ENCODE measurements at places on chromosomes 2 and 18. TPM values are rescaled to one million over a fixed set of nuclear protein-coding genes. Genes with fewer than 3 reads are reported as not detected.
A peak's percentile ranks its signal among the peaks of the same experiment; 100 is the strongest.

- peak; percentile 40 for DNase-seq
- no peaks in the 10 kb centered on the region for H3K36me3 ChIP-seq
- H3K4me3 ChIP-seq = no peak overlapping the region
- no peaks in the 10 kb centered on the region for H3K4me1 ChIP-seq
These were observed 11.9 kb downstream of the KCNG2 start for GRCh38 chr18:79809482-79810192.

DNA sequence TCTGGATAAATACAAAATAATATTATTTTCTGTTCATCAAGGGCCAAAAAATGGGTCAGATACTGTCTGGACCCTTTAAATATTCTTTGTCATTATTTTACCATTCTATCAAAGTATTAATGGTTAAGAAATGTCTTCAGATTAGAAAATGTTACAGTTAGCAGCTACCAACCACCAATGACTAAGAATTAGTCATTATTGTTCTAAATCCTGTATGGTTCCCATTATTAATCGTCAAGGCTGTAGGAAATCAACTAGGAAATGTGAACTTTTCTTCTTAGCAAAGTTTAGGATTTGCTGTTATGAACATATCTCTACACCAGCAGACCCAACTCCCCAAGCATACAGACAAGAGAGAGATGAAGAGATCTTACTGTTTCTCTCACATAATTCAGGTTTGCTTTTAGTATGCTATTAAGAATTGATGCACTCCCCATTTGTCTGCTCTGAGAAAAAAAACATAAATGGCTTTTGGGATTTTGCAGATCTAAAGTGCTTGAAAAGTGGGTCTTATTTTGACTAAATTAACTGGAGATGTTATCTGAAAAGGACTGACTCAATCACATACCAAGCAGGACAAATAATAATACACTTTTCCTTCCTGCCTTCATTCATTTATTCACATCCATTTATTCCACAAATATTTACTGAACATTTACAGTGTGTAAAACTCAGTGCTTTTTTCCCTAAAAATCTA is 147.7 kb downstream of the PPP1R1C start:
- H3K36me3 ChIP-seq = no peaks in the 10 kb centered on the region
- no peaks in the 10 kb centered on the region for H3K27me3 ChIP-seq
- no peak overlapping the region for H3K4me3 ChIP-seq

CHPF gene
- total RNA-seq = 45.3 TPM

CIB4 gene
- not detected for total RNA-seq

- H3K36me3 ChIP-seq = no peaks in the 10 kb centered on the region
- H3K27ac ChIP-seq = no peak overlapping the region
- no peak for DNase-seq
- no peak overlapping the region for H3K4me3 ChIP-seq
- no peaks in the 10 kb centered on the region for H3K27me3 ChIP-seq
- H3K4me1 ChIP-seq = peaks cover 8% of the 10 kb centered on the region
These were observed 106.5 kb downstream of the SMC6 start for GRCh38 chr2:17646838-17647701.

- no peak overlapping the region for H3K27ac ChIP-seq
- no peaks in the 10 kb centered on the region for H3K4me1 ChIP-seq
- no peak for DNase-seq
- no peak overlapping the region for H3K4me3 ChIP-seq
- H3K27me3 ChIP-seq = no peaks in the 10 kb centered on the region
These were observed 2012.5 kb upstream of the LRRTM1 start for GRCh38 chr2:82317012-82317411.

- no peaks in the 10 kb centered on the region for H3K36me3 ChIP-seq
- H3K27ac ChIP-seq = no peak overlapping the region
- H3K4me3 ChIP-seq = no peak overlapping the region
- H3K4me1 ChIP-seq = no peaks in the 10 kb centered on the region
- no peaks in the 10 kb centered on the region for H3K27me3 ChIP-seq
- DNase-seq = no peak
These were observed 85.6 kb downstream of the MOGAT1 start for GRCh38 chr2:222756951-222757650.

DYSF gene
- 37.7 TPM for total RNA-seq

GRCh38 chr2:100137866-100138570 is 4.4 kb downstream of the AFF3 start:
- no peaks in the 10 kb centered on the region for H3K4me1 ChIP-seq
- no peaks in the 10 kb centered on the region for H3K36me3 ChIP-seq
- H3K27ac ChIP-seq = no peak overlapping the region
- H3K4me3 ChIP-seq = no peak overlapping the region
- no peaks in the 10 kb centered on the region for H3K27me3 ChIP-seq

GRCh38 chr2:208638059-208638458 is 231.5 kb downstream of the PTH2R start:
- H3K27ac ChIP-seq = no peak overlapping the region
- no peak overlapping the region for H3K4me3 ChIP-seq
- no peak for DNase-seq
- no peaks in the 10 kb centered on the region for H3K27me3 ChIP-seq

- no peaks in the 10 kb centered on the region for H3K36me3 ChIP-seq
- no peaks in the 10 kb centered on the region for H3K4me1 ChIP-seq
- H3K27me3 ChIP-seq = no peaks in the 10 kb centered on the region
- H3K27ac ChIP-seq = no peak overlapping the region
These were observed 20.6 kb downstream of the EHD3 start for GRCh38 chr2:31254237-31255203.

- H3K4me3 ChIP-seq = peak overlapping the region; percentile 57
- H3K4me1 ChIP-seq = peaks cover 8% of the 10 kb centered on the region
- peak; percentile 96 for DNase-seq
- peak overlapping the region; percentile 84 for H3K27ac ChIP-seq
- no peaks in the 10 kb centered on the region for H3K36me3 ChIP-seq
These were observed 486 bp upstream of the GPR39 start for GRCh38 chr2:132415915-132416722.

LIMS3 gene
- total RNA-seq = 3.1 TPM

- DNase-seq = no peak
- H3K27ac ChIP-seq = no peak overlapping the region
- no peak overlapping the region for H3K4me3 ChIP-seq
- no peaks in the 10 kb centered on the region for H3K4me1 ChIP-seq
These were observed 2.2 kb downstream of the ALPI start for GRCh38 chr2:232458051-232458660.

DNA sequence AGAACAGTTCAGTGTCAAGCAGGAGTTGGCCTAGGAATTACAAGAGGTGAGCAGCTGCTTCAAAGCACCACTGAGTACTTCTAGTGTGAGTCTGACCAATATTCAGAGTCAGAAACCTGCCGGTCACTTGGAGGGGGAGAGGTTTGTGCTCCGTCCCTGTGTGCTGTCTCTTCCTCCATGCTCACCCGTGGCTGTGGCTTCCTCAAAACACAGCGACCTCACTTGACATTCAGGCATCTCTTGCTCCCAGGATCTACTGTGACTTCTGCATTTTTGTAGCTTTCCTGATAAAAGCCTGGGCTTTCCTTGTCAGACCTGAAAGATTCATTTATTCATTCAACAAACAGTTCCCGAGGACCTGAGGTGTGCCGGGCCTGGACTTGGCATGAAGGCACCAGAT is 32.9 kb downstream of the TPRKB start:
- H3K4me3 ChIP-seq = no peak overlapping the region
- H3K27me3 ChIP-seq = no peaks in the 10 kb centered on the region

GRCh38 chr2:71566372-71566771 is 113.0 kb downstream of the DYSF start:
- no peak for DNase-seq
- no peaks in the 10 kb centered on the region for H3K36me3 ChIP-seq
- H3K27ac ChIP-seq = no peak overlapping the region
- no peaks in the 10 kb centered on the region for H3K27me3 ChIP-seq
- H3K4me3 ChIP-seq = no peak overlapping the region

DNA sequence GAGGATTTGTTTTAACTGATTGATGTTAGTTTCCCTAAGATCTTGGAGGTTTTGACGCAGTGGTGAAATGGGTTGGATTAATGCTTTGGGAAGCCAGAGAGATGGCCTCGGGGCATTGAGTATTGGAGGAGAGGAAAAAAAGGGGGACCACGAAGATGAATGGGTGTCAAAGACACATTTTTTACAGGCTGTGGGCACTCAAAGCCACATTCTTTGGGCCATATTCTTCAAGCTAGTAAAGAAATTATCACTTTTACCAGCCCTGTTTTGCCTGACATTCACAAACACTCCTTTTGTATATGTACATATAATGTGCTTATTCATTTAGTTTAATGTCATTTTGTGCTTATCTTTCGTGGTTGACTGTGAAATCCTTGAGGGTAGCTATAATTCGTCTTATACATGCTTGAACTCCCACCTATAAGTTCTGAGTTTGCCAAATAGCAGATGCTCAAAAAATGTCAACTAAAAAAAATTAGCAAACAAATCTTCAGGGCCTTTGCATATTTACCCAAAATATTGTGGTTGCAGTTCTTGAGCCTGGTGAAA is 146.3 kb downstream of the ARL6IP6 start:
- no peak for DNase-seq
- no peak overlapping the region for H3K27ac ChIP-seq
- H3K27me3 ChIP-seq = no peaks in the 10 kb centered on the region
- no peaks in the 10 kb centered on the region for H3K36me3 ChIP-seq

DNA sequence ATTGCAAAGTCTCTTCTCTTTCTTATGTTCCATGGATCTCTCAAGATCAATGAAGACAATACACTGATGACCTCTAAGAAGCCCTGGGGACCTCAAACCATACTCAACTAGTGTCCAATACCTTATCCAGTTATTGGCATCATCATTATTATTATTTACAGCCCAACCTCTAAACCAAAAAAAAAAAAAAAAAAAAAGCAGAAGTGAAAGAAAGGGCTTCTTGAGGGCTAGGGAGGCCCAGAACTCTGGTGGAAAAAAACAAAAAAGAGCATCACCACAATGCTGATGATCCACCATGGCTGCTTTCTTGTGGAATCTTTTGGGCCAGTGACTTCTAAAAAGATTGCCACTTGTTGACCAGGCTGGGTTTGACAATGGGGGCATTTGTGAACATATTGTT is 324.9 kb downstream of the LPIN1 start:
- no peaks in the 10 kb centered on the region for H3K36me3 ChIP-seq
- no peak overlapping the region for H3K27ac ChIP-seq
- DNase-seq = no peak

DAW1 gene
- not detected for total RNA-seq

- no peaks in the 10 kb centered on the region for H3K27me3 ChIP-seq
- no peak overlapping the region for H3K4me3 ChIP-seq
These were observed 22.3 kb downstream of the PAPOLG start for GRCh38 chr2:60778352-60778751.

DNA sequence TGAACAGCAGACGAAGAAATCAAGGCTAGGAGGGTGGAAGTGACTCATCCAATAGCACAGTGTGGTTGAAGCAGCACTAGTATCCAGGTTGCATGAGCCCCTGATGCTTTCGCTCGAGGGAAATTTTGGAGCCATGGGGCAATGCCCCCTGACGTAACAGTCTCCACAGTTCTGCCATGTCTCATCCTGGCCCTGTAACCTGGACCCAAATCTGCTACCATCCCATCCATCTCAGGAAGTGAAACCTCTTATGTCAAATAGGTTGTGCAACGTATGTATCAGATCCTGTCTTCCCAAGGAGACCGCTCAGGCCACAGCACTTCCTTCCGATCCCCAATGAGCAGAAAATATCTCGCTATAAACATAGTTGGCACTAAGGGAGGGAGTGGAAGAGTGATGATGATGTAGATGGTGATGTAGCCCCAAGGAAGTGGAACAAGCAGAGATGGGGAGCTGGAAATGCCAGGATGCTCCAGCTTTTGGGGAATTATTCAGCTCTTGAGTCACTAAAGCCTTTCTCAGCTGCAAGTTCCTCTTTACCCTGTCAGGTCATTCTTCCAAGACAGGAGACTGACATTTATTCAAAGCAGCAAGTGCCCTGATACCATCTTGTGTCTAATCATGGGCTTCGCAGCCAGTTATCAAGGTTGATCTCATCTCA is 3.0 kb upstream of the IL1B start:
- H3K27me3 ChIP-seq = no peaks in the 10 kb centered on the region
- no peaks in the 10 kb centered on the region for H3K4me1 ChIP-seq
- no peaks in the 10 kb centered on the region for H3K36me3 ChIP-seq
- H3K27ac ChIP-seq = no peak overlapping the region

DNA sequence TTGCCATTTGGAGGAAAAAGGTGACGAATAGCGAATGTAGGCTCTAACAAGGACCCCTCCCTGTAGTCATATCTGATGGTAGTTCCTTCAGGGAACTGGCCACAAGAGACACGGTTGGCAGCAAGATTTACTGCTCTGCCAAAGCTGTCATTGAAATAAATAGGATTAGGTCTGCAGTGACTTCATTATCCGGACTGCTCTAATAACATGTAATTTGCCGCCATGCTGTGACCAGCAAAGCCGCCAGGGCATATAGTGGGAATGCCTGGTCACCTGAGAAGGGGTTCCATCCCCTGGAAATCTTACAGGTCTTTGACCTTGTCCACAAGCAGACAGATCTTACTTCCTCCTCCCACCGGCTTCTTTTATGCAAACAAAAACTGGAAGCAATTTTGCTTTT is 59.4 kb upstream of the LAPTM4A start:
- no peak overlapping the region for H3K4me3 ChIP-seq
- no peak overlapping the region for H3K27ac ChIP-seq
- no peaks in the 10 kb centered on the region for H3K36me3 ChIP-seq
- no peak for DNase-seq
- H3K4me1 ChIP-seq = no peaks in the 10 kb centered on the region
- peaks cover 4% of the 10 kb centered on the region for H3K27me3 ChIP-seq

- H3K27ac ChIP-seq = no peak overlapping the region
- no peaks in the 10 kb centered on the region for H3K4me1 ChIP-seq
- H3K27me3 ChIP-seq = no peaks in the 10 kb centered on the region
- no peaks in the 10 kb centered on the region for H3K36me3 ChIP-seq
- no peak overlapping the region for H3K4me3 ChIP-seq
These were observed 84.9 kb downstream of the ASB1 start for GRCh38 chr2:238511614-238511950.

DNA sequence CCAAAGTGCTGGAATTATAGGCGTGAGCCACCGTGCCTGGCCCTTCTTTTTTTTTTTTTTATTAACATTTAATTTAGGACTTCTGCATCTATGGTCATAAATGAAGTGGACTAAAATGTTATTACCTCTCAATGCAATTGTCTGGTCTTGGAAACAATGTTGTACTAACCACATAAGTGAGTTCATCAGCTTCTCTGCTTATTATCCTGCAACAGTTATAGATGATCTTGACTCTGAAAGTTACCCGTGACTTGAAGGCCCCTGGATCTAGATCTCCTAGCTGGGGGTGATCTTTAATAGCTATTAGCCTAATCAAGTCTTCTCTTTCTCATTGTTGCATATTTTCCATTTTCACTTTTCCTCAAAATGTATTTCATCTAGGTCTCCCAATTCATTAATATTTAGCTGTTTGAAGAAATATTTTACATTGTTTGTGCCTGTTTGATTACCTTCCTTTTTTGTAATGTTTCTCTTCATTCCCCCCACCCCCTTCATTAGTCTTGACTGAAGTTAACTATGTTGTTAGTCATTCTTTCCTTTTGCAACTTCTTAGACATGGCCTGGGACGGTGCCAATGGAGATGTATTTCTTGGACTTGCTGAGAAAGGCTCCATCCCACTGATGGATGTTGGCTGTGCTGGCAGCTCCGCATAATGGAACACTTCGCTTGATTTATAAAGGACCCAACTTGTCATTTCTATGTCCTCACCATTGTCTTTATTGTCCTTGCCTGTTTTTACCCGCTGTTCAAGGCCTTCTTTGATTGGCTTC is 141.6 kb upstream of the RIOK3 start:
- no peak overlapping the region for H3K27ac ChIP-seq
- no peak for DNase-seq
- H3K4me1 ChIP-seq = no peaks in the 10 kb centered on the region

- DNase-seq = no peak
- no peaks in the 10 kb centered on the region for H3K4me1 ChIP-seq
- H3K4me3 ChIP-seq = no peak overlapping the region
- H3K27ac ChIP-seq = no peak overlapping the region
- no peaks in the 10 kb centered on the region for H3K27me3 ChIP-seq
These were observed 95.5 kb upstream of the FZD5 start for GRCh38 chr2:207865210-207865609.

PRSS56 gene
- not detected for total RNA-seq
